Naive thymus-derived CD4-positive, alpha-beta T cell (primary cell): ENCODE measurements at places on chromosomes 3 and 15.

- no peaks in the 10 kb centered on the region for H3K4me1 ChIP-seq
- no peaks in the 10 kb centered on the region for H3K27me3 ChIP-seq
- DNase-seq: no peak
- H3K4me3 ChIP-seq: no peak overlapping the region
Measured at GRCh38 chr3:64873400-64873799, 185.6 kb upstream of the ADAMTS9 start.

DNA sequence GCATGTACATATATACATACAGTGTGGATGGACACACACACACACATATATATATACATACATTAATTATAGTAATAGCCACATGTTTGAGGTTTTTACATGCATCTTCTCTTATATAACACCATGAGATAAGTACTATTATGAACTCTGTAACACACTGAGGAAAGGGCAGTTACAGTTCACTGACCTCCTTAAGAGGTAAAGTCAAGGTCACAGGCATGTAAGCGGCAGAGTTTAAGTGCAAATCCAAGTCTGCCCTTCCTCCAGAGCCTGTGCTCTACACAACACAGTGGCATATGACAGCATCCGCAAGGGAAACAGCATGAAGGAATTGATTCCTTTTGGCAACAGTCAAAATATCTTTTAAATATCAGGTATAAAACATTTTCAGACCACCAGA, 26.4 kb downstream of the FHIT start:
- H3K27ac ChIP-seq: no peak overlapping the region
- H3K27me3 ChIP-seq: no peaks in the 10 kb centered on the region
- no peak for DNase-seq
- H3K4me3 ChIP-seq: no peak overlapping the region
- no peaks in the 10 kb centered on the region for H3K36me3 ChIP-seq
- no peaks in the 10 kb centered on the region for H3K4me1 ChIP-seq

GRCh38 chr15:88021601-88022000, 234.9 kb downstream of the NTRK3 start:
- DNase-seq: no peak
- H3K4me3 ChIP-seq: no peak overlapping the region
- no peaks in the 10 kb centered on the region for H3K27me3 ChIP-seq
- no peak overlapping the region for H3K27ac ChIP-seq
- no peaks in the 10 kb centered on the region for H3K36me3 ChIP-seq
- no peaks in the 10 kb centered on the region for H3K4me1 ChIP-seq

DNA sequence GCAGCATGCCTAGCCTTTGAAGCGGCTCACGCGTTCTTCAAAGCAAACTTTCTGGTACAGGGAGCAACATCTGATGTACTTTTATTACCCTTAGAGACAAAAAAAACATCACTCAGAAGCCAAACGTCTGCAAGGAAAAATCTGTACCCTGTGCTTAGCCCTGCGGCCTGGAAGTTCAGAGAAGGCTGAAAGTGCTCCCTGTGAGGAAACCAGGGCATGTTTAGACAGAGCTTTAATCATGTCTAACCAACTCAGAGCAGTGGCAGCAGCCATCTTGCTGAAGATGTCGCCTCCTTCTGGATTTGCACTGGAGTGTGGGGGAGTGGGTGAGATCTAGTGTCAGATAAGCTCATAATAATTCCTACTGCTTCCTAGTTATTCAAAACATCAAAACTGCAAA, 170.4 kb downstream of the P3H2 start:
- no peaks in the 10 kb centered on the region for H3K36me3 ChIP-seq
- H3K4me1 ChIP-seq: no peaks in the 10 kb centered on the region
- H3K27me3 ChIP-seq: no peaks in the 10 kb centered on the region
- no peak overlapping the region for H3K4me3 ChIP-seq
- DNase-seq: no peak

DNA sequence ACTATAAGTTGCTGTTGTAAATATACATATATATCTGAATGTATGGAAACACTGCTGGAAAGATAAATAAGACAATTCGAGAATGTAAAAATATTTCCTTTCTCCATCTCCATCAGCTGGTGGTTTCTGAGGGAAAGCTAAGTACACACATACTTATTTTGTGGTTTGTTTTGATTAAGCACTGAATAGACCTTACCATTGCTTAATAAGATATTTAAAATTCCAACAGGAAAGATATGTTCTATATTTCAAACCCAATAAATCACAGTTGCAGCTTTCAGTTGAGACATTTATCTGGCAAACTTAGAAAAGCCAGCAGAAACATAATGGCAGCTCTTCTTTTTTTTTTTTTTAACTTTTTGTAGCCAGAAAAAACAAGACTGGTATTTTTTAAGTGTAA, 160.4 kb downstream of the VGLL3 start:
- H3K4me1 ChIP-seq: no peaks in the 10 kb centered on the region
- no peak overlapping the region for H3K27ac ChIP-seq

DNA sequence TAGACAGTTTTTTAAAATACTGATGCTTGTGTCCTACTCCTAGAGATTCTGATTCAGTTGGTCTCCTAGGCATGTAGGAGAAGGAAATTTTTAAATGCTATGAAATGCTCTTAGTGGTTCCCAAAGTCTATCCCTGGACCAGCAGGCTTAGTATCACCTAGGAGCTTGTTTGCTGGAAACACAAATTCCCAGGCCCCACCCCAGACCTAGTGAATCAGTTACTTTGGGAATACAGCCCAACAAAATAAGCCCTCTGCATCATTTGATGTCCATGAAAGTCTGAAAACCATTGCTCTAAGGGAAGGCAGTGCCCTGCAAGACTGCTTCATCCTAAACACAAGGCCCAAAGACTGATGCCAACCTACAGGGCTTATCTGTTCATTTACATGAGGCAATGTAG, 36.3 kb downstream of the CCNL1 start:
- no peak for DNase-seq
- H3K27me3 ChIP-seq: no peaks in the 10 kb centered on the region

GRCh38 chr3:13715961-13716360, 163.9 kb downstream of the WNT7A start:
- H3K4me1 ChIP-seq: no peaks in the 10 kb centered on the region
- H3K27me3 ChIP-seq: no peaks in the 10 kb centered on the region
- DNase-seq: no peak
- H3K36me3 ChIP-seq: no peaks in the 10 kb centered on the region
- H3K27ac ChIP-seq: no peak overlapping the region
- no peak overlapping the region for H3K4me3 ChIP-seq
